ENCODE measurements at places on chromosomes 13 and 19. TPM values are rescaled to one million over a fixed set of nuclear protein-coding genes. Genes with fewer than 3 reads are reported as not detected.

GRCh38 chr13:32272021-32272683, 43.0 kb downstream of the ZAR1L start:
- no peak for DNase-seq

DNA sequence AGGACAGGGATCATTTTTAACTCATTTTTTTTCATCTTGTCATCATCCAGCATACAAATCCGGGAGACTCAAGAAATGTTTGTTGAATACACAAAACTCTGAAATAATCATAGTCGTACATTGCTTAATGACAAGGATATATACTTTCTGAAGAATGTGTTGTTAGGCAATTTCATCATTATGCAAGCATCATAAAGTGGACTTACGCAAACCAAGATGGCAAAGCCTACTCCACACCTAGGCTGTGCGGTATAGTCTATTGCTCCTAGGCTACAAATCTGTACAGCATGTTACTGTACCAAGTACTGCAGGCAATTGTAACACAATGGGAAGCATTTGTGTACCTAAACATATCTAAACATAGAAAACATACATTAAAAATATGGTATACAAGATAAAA, 264.1 kb downstream of the TSHZ3 start:
- DNase-seq: no peak

DNA sequence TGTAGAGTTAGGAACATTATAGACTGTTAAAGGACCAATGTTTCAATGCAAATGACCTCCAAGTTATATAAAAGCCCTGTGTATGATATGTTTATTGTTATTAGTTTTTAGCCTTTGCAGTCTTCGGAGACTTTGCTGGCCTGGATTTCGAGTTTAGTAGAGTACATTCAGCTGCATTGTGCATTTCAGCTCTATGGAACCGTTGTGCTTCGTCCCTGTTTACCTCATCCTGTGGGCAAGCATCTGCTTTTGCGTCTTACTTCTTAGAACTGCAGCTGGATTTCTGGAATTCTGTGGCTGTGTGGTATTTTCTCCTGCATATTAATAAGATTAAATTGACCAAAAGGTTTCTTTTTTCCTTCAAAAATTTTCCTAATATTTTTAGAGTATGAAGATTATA, 138.6 kb downstream of the KCNRG start:
- no peak for DNase-seq

ZNF599 gene
- 3.3 TPM for total RNA-seq
